ENCODE measurements at places on chromosomes 6 and 20.

DNA sequence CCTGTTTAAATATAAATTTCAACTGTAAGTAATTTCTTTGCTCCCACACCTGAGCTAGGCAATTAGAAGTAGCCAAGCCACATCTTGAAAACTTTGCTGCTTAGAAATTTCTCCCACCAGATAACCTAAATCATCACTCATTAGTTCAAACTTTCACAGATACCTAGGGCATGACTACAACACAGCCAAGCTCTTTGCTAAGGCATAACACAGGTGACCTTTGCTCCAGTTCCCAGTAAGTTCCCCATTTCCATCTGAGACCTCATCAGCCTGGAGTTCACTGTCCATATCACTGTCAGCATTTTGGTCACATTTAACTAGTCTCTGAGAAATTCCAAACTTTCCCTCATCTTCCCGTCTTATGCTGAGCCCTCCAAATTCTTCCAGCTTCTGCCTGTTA is 79.8 kb upstream of the OPRM1 start:
- DNase-seq, result no peak

- DNase-seq, result no peak
These were observed 77.6 kb upstream of the RGS17 start for GRCh38 chr6:153208706-153209105.

DNA sequence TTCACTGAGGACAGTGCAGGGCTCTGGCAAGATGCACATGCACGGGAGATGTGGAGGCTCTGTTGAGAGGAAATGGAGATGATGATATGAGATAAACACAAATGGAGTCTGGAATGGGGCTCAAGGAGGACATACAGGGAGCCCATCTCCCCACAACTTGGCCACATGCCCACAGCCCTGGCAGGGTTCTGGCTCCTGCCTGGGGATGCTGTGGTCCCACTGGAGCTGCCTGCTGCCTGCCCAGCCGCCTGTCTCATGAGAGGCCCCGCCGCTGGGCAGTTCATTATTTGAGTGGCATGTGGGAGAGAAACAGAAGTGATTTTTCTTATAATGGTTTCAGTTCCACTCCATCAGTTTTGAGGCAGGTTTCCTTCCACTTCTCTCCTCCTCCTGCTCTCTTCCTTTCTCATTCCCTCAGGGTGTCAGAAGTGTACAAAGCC is 133.6 kb upstream of the TRAF3IP2 start:
- no peak for DNase-seq

DNA sequence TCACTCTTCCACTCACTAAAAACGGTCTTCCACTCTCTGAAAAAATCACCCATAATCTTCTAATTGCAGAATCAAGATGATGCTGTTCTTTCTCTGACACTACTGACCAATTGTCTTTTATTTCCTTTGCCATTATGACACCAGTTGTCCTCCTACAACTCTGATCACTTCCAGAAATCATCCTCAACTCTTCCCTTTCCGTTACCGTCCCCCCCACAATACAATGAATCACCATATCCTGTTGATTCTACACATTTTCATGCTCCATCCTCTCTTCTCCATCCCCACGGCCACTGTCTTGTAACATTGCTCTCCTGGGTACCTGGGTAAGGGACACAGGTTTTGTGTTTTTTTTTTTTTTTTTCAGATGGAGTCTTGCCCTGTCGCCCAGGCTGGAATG is 2.5 kb upstream of the PPP2R5D start:
- DNase-seq, result no peak

- no peak for DNase-seq
These were observed 164.0 kb downstream of the GMDS start for GRCh38 chr6:2081155-2082138.
